Activated naive CD4-positive, alpha-beta T cell treated with anti-CD3 and anti-CD28 coated beads, Interleukin-2, amount 50 U/mL, for 72 hours (primary cell): ENCODE measurements at places on chromosomes 4 and X. TPM values are rescaled to one million over a fixed set of nuclear protein-coding genes. Genes with fewer than 3 reads are reported as not detected.

The VCX3B gene
- not detected for total RNA-seq

The SHROOM2 gene
- not detected for total RNA-seq

DNA sequence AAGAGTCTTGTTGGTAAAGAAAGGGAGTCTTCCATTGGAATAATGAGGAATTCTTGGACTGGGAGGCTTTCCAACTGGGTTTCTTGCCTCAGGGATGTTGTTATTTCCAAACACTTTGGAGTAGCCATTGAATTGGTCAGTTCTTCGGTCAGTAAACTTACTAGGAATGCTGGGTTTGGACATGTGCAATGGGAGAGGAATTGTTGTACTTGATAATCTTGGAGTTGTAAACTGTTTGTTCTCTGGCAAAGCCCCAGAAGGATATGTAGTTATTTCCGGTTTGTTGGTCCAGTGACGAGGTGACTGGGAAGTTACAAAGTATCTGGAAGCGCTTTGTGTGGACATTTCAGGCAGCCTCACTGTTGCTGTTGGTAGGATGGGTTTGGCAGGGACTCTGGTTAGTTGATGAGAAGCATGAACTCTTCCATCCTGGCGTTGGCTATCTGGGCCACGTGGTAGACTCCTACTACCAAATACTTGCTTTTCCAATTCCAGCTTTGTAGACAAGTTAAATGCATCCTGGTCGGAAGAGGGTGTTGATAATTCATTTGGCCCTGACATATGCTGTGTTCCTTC is 25.9 kb downstream of the MXRA5 start:
- no peak for DNase-seq

DNA sequence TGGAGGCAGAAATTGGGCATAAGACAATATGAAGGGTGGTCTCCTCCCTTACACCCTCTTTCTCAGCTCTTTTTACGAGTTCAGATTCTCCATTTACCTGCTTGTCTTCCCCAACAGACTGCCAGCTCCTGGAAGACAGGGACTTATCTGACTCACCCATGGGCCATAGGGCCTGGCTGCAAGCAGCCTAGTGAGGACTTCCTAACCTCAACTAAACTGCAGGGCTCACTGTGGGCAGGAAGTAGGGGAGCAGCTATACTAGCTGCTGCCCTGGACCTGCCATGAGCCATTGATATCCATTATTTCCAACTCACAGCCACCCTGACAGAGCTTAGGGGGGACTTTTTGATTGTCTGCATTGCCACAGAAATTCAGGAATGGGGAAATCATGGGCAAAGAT is 11.5 kb upstream of the ZNF718 start:
- DNase-seq, result no peak

GRCh38 chr4:122688529-122689140 is 43.9 kb upstream of the BBS12 start:
- DNase-seq, result no peak

The FAM3A gene
- 27.7 TPM for total RNA-seq

DNA sequence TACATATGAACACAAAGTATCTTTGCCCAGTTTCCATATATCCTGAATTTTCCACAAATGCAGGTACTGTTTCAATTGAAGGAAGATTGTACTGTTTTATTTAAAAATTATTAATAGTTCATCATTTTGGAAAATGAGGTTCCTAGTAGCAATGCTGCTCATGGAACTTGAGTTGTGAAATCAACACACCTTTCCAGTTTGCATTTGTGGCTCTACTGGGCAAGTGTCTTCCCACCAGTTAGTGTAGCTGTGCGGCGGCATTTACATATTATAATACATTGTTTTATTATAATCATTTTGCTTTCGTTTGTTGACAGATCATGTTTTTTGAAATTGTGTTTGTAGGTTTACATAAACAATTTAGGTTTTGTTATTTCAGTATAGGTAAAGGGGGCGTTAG is 2.0 kb upstream of the DDX3X start:
- DNase-seq, result no peak

GRCh38 chr4:47612116-47613023 is 127.3 kb downstream of the ATP10D start:
- no peak for DNase-seq
